Astrocyte (in vitro differentiated cells and primary cell): ENCODE measurements at places on chromosomes 1 and 21.

DNA sequence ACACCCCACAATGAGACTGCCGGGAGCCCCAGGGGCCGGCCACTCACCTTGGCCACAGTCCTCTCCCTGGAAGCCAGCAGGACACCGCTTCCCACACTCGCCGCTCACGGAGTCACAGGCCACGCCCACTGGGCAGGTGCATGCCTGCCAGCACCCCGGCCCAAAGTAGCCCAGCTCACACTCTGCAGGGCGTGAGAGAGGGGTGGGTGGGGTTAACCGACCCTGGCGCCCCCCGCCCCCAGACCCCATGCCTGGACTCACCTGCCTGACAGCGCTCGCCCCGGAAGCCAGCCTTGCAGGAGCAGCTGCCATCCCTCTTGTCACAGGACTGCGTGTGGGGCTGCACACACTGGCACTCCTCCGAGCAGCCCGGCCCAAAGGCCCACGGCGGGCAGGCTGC is 50.7 kb downstream of the ARHGEF16 start:
- no peak overlapping the region for H3K27ac ChIP-seq
- DNase-seq, result no peak
- H3K4me1 ChIP-seq, result peaks cover 16% of the 10 kb centered on the region

DNA sequence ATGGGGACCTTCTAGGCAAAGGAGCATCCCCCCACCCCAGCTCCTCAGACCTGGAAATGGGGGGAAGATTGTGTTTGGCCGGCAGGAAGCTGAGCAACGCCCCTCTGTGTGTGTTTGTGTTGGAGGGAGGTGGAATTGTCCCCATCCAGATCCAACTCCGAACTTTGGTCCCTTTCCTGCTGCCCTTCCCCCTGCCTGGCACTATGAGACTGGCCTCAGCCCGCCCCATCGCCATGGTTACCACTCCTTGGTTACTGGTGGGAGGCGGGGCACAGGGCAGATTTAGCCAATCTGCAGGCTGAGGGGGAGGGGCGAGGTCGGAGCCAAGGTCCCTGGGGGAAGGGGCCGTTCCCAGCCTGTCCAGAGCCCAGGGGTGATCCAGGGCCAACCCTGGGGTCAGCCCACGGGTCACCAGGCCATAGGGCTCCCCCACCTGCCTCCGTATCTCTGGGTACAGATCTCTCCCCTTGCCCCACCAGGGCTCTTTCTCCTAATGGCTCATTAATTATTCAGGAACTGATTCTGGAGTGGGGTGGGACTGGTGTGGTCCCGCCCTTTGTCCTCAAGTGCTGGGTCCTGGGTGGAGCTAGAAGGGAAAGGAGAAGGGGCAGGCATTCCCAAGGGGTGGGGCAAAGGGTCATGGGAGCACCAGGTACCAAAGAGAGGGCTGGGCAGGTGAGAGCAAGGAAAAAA is 15.2 kb downstream of the PTPRF start:
- no peak for DNase-seq
- H3K4me3 ChIP-seq, result no peak overlapping the region
- H3K36me3 ChIP-seq, result peaks cover 6% of the 10 kb centered on the region

DNA sequence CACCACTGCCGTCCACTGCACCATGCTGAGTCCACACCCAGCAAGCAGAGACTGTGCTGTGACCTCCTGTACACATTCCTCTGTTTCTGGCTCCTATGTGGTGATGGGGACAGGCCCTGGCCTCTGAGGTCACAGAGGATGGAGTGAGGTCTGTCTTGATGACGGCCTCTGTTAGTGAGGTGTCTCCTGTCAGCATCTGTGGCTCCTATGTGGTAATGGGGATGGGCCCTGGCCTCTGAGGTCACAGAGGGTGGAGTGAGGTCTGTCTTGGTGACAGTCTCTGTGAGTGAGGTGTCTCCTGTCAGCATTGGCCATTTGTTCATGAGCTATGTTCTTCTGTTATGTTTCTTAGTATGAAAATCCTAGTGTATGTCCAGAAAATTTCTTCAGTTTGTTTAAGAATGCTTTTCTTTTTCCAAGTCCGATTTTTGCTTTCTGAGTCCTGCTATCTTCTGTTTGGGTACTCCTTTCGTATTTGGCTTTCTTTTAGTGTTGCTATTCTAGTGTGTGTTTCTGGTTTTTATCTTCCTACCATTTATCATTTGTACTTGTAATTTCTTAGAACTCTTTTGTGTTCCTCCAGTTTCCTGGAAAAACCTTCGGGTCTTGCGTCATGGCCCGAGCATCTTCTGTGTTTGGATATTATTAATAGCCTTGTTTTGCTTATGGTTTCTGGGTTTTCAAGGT is 13.4 kb downstream of the SNAP47 start:
- H3K27ac ChIP-seq, result no peak overlapping the region
- no peaks in the 10 kb centered on the region for H3K4me1 ChIP-seq
- no peak for DNase-seq
- H3K27me3 ChIP-seq, result no peaks in the 10 kb centered on the region

- H3K4me3 ChIP-seq, result no peak overlapping the region
- H3K4me1 ChIP-seq, result no peaks in the 10 kb centered on the region
- H3K27ac ChIP-seq, result no peak overlapping the region
- H3K27me3 ChIP-seq, result no peaks in the 10 kb centered on the region
These were observed 158.6 kb downstream of the MIS18A start for GRCh38 chr21:32120230-32120629.

GRCh38 chr1:32336963-32337675 is 1.1 kb upstream of the MARCKSL1 start:
- H3K36me3 ChIP-seq, result peaks cover 17% of the 10 kb centered on the region
- peaks cover 50% of the 10 kb centered on the region for H3K4me1 ChIP-seq
- no peak overlapping the region for H3K27ac ChIP-seq
- no peak overlapping the region for H3K4me3 ChIP-seq

GRCh38 chr1:245245021-245245667 is 90.4 kb downstream of the KIF26B start:
- no peak for DNase-seq
- no peak overlapping the region for H3K4me3 ChIP-seq
- no peak overlapping the region for H3K27ac ChIP-seq
- H3K27me3 ChIP-seq, result no peaks in the 10 kb centered on the region
- H3K4me1 ChIP-seq, result no peaks in the 10 kb centered on the region

GRCh38 chr1:18284805-18285537 is 177.4 kb downstream of the IGSF21 start:
- no peak overlapping the region for H3K27ac ChIP-seq
- no peak overlapping the region for H3K4me3 ChIP-seq
- H3K4me1 ChIP-seq, result no peaks in the 10 kb centered on the region
- no peaks in the 10 kb centered on the region for H3K27me3 ChIP-seq

- H3K36me3 ChIP-seq, result no peaks in the 10 kb centered on the region
- no peaks in the 10 kb centered on the region for H3K27me3 ChIP-seq
- H3K4me3 ChIP-seq, result no peak overlapping the region
- no peak for DNase-seq
- no peak overlapping the region for H3K27ac ChIP-seq
- H3K4me1 ChIP-seq, result peaks cover 8% of the 10 kb centered on the region
These were observed 270.8 kb downstream of the COL11A1 start for GRCh38 chr1:102837551-102837950.

DNA sequence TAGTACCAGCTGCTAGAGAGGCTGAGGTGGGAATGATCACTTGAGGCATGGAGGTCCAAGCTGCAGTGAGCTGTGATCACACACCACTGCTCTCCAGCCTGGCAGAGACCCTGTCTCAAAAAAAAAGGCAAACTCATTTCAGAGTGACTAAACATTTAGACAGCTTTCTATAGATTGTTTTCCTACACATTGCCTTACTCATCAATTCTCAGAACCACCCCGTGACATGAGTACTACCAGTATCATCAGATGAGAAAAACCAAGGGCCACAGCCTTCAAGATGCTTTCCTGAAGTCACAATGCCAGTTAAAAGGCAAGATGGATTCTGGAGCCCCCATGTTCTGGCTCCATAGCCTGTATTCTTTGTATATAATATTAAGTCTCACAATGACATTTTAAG is 22.4 kb upstream of the SMPDL3B start:
- no peaks in the 10 kb centered on the region for H3K4me1 ChIP-seq
- H3K27me3 ChIP-seq, result no peaks in the 10 kb centered on the region
- no peak for DNase-seq
- H3K36me3 ChIP-seq, result peaks cover 11% of the 10 kb centered on the region
- no peak overlapping the region for H3K4me3 ChIP-seq

DNA sequence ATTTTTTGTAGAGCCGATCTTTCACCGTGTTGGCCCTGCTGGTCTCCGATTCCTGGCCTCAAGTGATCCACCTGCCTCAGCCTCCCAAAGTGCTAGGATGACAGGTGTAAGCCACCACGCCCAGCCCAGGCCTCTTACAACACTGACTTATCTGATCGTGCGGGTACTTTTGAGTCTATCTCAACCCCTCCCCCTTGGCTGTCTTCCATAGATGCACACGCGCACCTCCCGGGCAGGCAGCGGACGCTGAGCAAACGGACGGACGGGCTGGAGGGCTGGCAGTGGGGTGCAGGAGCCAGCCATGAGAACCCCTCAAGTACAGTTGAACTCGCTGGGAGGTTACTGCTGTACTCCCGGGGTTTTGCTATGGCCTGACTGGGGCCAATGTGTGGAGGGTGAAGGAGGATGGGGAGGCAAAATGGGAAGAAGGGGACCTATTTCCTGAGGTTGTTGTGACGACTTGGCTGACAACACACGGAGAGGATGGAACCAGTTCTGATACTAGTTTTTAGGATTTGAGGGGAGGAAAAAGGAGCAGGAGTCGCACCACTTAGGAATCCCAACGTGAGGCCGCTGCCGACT is 959 bp downstream of the CD58 start:
- H3K36me3 ChIP-seq, result no peaks in the 10 kb centered on the region
- peak; percentile 20 for DNase-seq
- H3K4me1 ChIP-seq, result peaks cover 18% of the 10 kb centered on the region
- H3K4me3 ChIP-seq, result peak overlapping the region; percentile 84
- peak overlapping the region; percentile 13 for H3K27ac ChIP-seq

DNA sequence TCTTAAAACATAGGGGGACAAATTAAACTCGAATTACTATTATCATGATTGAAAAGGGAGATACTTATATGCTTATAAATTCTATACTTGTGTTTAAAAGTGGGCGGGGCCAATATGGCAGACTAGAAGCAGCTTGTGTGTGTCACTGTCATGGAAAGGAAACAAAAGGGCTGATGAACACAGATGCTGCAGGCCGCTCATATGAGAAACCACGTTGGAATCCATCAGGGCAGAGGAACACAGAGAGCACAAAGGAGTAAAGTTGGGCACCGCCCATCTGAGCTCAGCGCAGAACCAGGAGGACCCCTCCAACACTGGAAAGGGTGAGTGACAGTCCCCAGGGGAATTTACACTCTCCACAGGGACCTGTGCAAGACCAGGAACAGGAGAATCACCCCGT is 107.0 kb downstream of the SLC5A9 start:
- DNase-seq, result peak; percentile 4
- no peaks in the 10 kb centered on the region for H3K4me1 ChIP-seq
- no peak overlapping the region for H3K4me3 ChIP-seq
- H3K27ac ChIP-seq, result no peak overlapping the region
